ENCODE measurements at places on chromosomes 3 and 15. TPM values are rescaled to one million over a fixed set of nuclear protein-coding genes. Genes with fewer than 3 reads are reported as not detected.
A peak's percentile ranks its signal among the peaks of the same experiment; 100 is the strongest.

GRCh38 chr15:100033140-100033857, 300.1 kb upstream of the LYSMD4 start:
- no peak for DNase-seq

DNA sequence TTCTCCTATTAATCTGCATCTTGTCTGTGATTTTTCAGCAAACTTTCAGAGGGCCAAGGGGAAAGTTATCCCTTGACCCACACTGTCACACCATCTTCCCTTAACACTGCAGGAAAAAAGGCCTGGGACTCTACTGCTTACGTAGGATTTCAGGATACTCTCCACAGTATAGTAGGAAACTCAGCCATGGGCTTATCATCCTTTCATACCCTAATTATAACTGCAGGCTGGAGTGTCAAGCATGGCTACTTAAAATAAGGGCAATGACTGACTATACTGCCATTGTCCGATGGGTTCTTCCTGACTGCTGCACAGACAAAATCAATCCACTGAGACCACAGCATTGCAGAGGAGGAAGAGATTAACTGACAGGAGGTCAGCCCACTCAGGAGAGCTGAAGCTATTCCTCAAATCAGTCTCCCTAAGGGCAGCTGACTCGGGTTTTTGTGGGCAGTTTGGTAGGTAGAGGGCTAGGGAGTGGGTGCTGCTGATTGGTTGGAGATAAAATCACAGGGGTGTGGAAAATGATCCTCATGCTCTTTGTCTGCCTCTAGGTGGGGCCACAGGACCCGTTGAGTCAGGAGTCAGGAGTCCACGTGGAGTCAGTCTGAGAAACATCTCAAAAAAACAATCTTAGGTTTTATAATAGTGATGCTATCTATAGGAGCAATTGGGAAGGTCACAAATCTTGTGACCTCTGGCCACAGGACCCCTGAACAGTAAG, 118.2 kb upstream of the STRIT1 start:
- peak; percentile 16 for DNase-seq

Gene UROC1
- polyA plus RNA-seq, result not detected

Gene RBPMS2
- 8.7 TPM for polyA plus RNA-seq

- no peak for DNase-seq
These were observed 117.0 kb downstream of the IMPG2 start for GRCh38 chr3:101203411-101203810.

Gene SAMMSON
- not detected for polyA plus RNA-seq

Gene RLBP1
- polyA plus RNA-seq, result not detected

DNA sequence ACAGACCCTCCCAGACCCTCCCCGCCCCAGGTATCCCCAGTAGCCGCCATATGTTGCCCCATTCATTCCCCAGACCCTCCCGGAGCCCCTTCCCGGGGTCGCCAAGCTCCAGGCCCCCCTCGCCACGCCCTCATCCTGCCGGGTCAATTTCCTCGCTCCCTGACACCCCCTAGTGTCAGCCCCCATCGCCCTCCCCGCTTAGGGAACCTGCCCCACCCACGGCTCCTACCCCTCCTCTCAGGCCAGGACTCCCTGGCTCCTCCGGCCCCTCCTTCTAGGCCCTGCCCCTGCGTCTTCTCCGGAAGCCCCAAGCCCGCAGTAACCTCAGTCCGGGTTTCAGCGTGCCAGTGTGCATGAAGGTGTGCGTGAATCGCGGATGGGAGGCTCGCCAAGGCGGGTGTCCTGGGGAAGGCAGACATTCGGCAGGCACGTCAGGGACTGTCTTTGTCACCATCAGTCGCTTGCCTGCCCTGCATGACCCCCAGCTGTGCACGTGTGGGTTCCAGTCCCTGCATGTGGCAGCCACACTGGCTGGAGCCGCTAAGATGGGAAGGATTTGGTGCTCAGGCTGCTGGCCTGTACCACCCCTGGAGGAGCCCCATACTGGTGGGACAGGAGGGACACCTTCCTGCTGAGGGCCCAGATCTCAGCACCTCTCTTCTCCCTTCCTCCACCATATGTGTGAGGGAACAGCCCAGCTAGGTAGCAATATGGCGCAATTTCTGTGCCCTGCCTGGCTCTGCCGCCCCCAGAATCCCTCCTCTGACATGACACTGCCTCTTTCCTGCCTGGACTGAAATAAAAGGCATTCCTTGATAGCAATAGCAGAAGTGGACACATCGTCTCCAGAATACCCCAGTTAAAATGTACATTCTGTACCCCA, 693 bp downstream of the DISP2 start:
- DNase-seq, result no peak

- DNase-seq, result no peak
These were observed 14.4 kb downstream of the HES1 start for GRCh38 chr3:194150252-194150934.

DNA sequence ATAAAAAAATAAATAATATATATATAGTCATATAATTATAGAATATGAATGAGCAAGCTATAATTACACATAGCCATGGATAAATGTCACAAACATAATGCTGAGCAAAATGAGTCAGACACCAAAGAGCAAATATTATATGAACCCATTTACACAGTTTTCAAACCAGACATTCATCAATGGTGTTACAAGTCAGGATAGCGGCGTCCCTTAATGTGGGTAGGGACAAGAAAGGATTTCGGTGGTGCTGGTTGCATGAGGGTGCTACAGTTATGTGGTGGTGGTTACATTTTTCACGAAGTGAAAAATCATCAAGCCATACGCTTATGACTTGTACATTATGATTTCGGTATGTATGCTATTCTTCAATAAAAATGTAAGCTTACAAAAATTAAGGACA, 100.5 kb downstream of the HMG20A start:
- DNase-seq, result no peak

DNA sequence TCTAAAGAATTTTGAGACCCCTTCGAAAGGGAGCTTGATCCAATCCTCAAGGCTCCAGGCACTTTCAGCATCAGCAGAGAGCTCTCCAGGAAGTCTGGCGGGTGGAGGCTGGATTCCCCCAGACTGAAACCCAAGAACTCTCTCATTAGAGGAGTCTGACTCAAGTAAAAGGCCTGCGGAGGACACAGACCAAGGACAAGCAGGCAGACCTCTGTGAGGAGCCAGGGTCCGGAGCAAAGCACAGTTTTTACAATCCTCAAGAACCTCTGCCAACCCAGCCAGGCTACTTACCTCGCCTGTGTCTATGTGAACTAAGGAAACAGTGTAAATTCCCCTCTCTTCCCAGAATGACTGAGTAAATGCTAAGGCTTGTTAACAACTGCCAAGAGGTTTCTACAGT, 86.2 kb downstream of the FBN1 start:
- DNase-seq, result no peak

- no peak for DNase-seq
These were observed 99.7 kb downstream of the CEMIP start for GRCh38 chr15:80878867-80879250.

- DNase-seq, result no peak
These were observed 22.4 kb downstream of the ARL8B start for GRCh38 chr3:5144316-5144994.

DNA sequence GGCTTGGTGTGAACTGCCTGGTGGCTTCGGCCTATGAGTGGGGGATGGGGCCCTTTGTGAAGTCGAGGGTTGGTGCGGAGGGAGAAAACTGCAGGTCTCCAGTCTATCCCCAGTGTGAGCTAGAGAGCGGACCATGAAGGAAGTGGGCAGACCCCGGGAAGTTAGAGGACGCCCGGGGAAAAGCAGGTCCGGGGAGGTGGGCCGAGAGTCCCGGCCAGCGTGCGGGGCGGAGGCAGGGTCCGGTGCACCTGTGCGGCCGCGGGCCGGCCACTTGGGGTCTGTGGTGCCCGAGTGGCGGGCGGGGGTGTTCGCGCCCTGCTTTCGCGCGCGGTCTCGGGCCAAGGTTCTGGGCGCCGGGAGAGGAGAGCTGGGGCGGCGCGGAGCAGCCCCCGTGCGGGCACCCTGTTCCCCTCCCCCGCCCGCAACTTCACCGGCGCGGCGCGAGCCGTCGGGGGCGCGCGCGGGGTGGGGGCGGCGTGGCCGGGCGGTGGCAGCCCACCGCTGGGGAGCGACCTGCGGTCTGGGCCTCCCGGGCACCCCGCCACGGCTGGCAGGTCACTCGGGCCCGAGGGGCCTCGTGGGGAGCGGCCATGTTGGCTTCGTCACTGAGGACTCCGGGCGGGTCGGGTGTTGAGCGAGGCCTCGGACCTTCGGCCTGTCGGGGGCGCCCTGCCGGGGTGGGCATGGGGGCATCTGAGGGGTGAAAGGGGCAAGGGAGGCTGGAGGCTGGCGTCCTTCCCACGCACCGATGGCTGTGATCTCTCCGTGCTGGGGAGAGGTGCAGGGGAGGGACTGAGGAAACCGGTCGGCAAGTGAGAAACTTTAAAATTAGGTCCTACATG, 4.8 kb downstream of the UBE2E1 start:
- peak; percentile 71 for DNase-seq

GRCh38 chr3:151856118-151856517, 17.3 kb upstream of the SUCNR1 start:
- no peak for DNase-seq

DNA sequence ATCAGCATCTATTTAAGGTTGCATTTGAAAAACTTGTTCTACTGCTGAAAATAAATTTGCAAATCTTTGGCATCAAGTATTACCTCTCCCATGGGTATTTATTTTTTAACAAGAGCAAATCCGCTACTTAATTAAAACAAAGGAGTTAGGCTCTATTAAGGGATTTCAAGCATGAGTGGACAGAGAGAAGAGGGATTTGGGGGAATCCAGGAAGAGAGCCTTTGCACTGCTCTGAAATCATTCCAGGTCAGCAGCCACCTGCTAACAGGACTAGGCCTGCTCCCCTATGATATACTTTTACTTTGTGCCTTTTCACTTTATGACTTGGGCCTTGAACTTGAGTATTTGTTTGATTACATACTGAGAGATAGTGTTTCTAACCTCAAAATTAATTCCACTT, 57.1 kb downstream of the IQCH start:
- no peak for DNase-seq

DNA sequence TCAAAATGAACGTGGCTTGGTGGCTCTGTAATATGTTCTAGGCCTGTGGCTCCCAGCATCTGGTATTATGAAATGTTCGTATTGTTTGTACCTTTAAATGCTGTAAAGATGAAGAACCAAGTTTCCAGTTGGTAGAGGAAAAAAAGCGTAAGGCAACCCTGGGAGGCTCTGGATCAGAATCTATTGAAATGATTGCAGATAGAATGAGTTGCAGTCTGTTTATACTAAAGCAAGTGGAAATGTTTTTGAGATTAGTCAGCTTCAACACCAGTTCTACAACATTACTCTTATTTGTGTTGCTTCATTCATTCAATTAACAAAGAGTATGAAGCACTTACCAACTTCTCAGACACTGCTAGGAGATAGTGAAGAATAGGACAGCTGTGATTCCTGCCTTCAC, 5.3 kb downstream of the ARL6IP5 start:
- no peak for DNase-seq

- DNase-seq, result no peak
These were observed 320.7 kb upstream of the GOLIM4 start for GRCh38 chr3:168416446-168416845.

Gene CPN2
- polyA plus RNA-seq, result not detected

- no peak for DNase-seq
These were observed 241.8 kb downstream of the WNT5A start for GRCh38 chr3:55245351-55245750.

Gene SCAANT1
- not detected for polyA plus RNA-seq

GRCh38 chr3:186520957-186521842, 23.0 kb downstream of the CRYGS start:
- DNase-seq, result no peak

DNA sequence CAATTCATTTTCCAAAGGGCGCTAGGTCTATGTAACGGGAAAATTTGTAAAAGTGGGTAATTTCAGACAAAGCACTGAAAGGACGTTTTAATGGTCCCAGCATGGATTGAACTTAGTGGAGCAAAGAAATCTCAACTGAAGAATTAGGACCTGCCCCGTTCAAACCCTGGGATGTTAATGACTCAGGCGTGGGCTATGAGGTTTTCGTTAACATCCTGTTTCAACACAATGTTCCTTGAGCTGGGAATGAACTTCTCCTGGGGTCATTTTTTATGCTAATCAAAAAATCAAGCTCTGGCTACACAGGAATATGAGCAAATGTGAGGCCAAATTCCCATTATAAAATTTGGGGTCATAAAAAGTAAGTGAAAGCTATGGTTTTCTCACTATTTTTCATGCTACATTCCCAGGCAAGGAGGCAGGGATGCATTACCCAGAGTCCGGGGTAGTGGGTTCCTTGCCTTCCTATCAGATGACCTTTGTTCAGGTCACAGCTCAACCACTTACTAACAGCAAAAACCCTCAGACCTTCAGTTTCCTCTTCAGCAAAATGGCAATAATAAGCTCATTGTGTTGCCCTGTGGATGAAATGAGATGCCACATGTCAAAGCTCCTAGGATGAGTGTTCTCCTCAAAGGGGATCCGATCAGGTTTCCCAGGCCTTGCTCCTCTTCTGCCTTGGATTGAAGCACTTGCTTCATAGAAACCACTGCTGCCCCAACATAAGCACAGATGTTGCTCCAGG, 271.4 kb downstream of the ARRDC4 start:
- no peak for DNase-seq
